Cerebellum (tissue), 4 donors: ENCODE measurements at places on chromosomes 6 and 20. TPM values are rescaled to one million over a fixed set of nuclear protein-coding genes. Genes with fewer than 3 reads are reported as not detected.

Gene GLP1R
- total RNA-seq, result 0.82 TPM

Gene MYBL2
- 2.4 TPM for total RNA-seq

Gene MUC21
- not detected for total RNA-seq

GRCh38 chr6:36757206-36757605 is 59.6 kb downstream of the RAB44 start:
- DNase-seq, result no peak

- no peak for DNase-seq
Measured at GRCh38 chr20:920311-920710, 4.2 kb upstream of the ANGPT4 start.

DNA sequence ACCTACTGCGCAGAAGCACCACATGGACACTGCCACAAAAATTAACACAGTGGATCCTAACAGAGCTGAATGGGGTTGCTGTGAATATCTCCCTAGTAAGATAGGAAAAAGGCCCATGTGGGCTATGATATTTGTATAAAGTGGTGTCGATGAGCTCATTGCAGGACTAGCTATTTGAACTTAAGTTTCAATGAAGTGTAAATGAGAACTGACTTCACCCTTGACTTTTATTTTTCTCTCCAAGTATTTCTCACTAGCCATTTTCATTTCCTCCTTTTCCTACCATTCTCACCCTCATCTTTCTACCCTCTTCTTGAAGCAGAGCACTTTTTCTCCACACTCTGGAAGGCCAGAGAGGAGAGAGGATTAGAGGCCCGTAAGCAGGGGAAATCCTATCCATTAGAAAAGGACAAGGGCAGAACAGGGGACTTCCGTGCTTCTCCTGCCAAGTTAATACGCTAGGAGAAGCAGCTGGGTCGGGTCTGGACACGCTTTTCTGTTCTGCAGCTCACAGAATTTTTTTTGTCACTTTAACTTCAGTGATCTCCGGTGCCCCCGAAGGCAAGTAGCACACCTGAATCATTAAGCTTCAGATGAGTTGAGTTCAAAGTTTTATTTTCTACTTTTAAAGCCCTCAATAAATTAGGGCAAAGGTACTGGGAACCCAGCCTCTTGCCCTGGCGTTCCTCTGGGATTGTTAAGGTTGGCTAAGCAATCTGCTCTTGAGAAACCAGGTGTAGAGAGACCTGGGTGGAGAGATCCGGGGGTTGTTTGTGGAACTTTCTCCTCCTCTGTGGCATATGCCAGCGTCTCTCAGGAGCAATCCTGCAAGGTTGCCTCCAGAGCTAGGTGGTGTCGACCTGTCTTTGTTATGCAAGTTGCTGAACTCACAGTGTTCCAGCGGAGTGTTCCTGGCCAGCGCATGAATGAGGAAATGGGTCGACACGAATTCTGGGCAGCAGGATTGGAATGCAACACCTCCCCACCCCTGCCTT is 56.2 kb upstream of the ARID1B start:
- DNase-seq, result no peak

- no peak for DNase-seq
Measured at GRCh38 chr6:53236241-53236640, 87.6 kb upstream of the GCM1 start.

DNA sequence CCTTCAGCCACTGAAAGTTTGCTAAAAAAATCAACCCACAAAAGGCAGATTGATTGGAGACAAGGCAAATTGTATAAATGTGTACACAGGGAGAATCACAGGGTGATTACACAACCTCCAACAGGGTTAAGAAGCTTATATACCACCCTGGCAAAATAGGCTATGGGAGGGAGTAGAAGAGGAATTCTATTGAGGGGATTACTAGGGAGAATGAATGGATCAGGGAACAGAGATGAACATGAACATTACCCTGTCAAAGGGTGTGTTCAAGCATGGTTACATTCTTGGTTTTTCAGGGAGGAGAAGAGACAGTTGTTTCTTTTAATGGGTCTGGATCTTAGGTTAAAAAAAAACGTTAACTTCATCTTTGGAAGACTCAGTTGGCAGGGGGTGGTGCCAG is 5.1 kb upstream of the MRS2 start:
- no peak for DNase-seq
